ENCODE measurements at places on chromosomes 1 and 21.

GRCh38 chr1:176566004-176566975 is 103.3 kb downstream of the PAPPA2 start:
- peak; percentile 58 for DNase-seq

DNA sequence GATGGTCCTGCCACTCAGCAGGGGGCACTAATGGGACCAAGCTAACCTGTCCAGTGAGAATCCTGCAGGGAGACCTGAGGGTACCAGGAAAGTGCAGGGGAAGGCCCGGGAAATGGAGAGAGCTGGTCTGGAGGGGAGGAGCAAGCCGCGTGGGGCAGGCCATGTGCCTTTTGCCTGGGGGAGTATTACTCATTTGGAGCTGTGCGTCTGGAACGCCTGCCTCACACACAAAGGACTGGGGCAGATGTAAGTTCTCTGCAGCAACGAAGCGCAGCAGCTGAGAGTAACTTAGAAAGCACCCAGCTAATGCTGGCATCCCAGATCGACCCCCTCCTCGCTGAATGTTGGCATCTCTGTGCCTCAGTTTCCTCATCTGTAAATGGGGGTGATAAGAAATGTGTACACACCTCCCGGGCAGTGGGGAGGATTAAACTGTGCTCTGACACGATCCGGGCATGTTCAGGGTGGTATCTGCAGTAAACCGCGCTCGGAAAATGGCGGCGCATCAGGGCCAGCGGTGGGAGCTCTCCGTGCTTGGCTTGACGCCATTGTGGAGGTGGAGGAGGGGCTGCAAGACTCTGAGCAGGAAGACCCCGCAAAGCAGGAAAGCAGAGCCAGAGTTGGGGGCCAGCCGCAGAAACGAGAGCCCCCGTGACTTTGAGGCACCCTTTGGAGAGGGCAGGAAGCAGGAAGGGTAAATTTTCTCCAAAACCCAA is 212.5 kb downstream of the NPHP4 start:
- no peak for DNase-seq

DNA sequence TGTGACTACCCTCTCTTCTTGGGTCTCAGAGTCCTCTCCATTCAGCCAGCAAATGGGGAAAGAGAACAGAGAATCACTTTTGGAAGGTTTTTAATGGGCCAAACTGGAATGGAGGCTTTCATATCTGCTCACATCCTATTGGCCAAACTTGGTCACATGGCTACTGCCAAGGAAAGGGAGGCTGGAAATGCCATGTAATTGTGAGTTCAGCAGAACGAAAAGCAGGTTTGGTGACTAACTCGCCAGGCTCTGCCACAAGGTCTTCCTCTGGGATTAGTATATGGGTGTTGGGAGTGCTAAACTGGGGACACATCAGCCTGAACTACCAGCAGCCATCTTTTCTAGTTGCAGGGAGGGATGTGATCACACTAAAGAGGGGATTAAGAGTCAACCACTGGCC is 19.2 kb downstream of the RD3 start:
- DNase-seq = no peak

- peak; percentile 93 for DNase-seq
Measured at GRCh38 chr1:47871799-47872353, 125.3 kb downstream of the TRABD2B start.

DNA sequence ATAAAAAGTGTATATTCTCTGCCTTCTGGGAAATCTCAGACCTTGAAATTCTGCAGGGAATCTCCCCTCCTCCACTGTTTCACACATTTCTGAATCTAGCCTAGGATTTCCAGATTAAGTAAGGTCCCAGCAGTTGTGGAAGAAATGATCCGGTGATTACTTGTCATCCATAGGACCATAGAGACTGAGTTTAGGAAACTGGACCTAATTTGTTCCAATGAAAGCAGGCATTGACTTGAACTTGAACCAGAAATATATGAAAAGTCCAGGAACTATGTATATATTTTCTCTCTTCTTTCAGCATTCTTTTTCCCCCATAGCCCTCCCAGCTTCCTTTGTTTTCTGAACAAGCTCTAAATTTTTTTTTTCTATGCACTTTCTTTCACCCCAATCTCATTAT is 149.5 kb upstream of the SPAG17 start:
- DNase-seq = no peak

DNA sequence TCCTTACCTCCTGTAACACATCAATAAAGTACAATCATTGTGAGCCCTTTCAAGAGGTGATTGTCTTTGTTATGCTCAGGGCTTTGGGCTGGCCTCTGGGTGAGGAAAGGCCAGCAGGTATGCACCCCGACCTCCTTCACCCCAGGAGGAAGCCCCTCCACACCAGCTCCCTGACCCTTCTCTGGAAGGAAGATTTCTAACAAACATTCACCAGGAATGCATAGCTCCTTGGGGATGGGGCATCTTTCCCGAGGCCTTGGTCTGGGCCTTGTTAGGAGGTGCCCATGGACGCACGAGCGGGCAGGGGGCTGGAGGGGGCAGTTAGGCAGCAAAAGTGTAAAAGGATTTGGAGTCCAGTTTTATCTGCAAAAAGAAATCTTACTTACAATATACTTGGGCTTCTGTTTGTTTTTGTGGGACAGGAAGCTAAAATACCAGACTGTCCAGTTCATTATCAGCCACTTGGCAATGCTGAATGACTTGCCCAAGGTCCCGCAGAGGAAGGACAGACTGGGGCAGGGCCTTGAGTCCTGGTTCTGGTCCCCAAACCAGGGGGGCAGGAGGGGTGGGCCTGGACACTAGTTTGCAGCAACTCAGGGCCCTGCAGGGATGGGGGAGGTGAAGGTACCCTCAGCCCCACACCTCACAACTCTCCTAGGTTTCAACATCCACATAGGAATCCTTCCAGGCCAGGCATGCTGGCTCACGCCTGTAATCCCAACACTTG is 10.1 kb downstream of the ZC3H12A start:
- no peak for DNase-seq

DNA sequence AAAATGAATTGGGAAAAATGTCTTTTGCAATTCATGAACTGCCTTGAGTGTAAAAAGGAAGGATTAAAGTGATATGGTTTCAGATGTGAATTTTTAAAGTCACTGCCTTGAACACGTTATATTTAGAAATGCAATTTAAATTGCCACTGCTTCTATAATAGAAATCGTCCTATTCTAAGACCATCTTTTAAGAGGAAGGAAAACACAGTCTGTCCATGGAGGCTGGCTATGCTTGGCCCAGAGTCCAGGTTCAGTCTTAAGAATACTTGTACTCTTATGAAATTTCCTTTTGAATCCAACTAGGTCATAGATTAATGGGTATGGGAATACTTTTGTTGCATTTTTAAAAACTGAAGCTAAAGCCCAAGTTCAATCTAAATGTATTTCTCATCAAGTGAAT is 86.0 kb downstream of the PCNX2 start:
- DNase-seq = no peak

DNA sequence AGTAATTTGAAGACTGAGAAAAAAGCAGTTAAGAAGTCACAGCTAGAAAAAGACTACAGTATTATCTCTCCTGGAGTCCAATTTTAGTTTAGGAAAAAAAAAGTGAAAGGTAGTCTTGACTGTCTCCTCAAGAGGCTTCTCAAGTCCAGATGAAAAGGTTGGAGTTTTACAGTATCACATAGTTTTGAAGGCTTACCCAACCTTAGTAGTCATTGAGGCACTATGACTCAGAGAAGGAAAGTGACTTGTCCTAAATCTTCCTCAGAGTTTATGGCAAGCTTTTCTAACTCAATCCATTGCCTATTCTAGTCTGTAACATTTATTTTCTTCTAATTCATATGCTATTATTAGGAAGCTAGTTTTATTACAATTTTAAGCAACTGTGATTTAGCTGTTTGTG is 174.9 kb downstream of the DPYD start:
- peak; percentile 36 for DNase-seq

DNA sequence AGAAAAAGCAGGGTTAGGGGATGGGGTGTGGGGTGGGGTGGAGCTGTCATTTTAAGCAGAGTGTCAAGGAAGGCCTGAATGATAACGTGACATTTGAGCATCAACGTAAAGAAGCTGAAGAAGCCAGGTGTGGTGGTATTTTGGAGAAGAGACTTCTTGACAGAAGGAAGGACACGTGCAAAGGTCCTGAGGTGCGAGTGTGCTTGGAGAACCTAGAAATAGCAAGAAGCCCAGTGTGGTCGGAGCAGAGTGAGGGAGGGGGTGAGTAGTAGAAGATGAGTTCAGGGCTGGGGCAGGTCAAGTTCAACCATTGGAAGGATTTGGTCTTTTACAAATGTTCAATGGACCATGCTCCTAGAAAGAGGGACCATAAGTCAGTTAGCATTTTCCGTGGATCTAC is 140.2 kb upstream of the ZBTB40 start:
- DNase-seq = no peak

GRCh38 chr1:223631956-223632355 is 33.5 kb downstream of the CAPN8 start:
- DNase-seq = no peak

DNA sequence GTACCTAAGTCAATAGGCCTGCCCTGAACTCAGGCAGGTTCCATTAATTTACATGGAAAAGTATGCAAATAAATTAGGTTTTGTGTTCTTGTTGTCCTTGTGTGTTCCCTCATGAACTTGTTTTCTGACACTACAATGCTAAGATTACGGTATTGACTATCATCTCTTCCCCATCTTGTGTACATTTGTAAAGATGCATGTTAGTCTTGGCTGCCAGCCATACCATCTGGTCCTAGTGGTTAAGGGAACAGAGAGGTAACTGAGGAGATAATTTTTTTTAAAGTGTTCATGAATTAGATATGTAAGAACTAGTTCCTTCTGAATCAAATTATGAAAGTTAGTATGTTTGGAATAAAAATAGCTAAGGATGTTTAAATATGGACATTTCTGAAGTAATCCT is 167.6 kb upstream of the ADAMTS5 start:
- no peak for DNase-seq

DNA sequence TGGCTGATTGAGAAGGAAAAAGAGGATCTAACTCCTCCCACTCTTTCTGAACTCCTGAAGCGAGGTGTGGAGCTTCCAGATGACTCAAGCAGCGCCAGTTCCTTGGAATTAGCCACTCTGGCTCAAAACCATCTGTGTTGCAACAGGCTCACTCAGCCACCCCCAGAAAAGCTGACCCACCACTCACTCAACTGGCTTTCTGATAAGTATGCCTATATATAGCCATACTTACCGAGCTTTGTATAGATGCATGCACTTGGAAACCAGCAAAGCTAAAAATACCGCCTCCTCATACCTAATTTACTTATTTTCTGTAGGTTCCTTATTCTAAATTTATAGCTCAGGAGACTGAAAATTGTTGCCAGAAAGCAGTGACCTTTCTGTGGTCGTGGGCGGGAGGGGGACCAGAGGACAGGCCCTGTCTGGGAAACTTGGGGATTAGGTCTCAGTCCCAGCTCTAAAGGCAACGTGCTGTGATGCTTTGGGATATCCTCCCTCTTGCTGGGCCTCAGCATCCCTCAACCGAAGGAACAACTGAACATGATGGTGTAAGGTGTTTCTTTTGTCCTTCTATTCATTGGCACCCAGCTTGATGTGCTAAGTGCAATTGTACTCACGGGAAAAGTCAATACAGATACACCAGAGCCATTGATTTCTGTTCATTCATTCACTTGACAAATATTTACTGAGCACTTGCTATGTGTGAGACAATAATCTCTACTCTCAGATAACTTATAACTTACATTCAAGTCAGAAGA is 65.7 kb downstream of the NENF start:
- peak; percentile 89 for DNase-seq

DNA sequence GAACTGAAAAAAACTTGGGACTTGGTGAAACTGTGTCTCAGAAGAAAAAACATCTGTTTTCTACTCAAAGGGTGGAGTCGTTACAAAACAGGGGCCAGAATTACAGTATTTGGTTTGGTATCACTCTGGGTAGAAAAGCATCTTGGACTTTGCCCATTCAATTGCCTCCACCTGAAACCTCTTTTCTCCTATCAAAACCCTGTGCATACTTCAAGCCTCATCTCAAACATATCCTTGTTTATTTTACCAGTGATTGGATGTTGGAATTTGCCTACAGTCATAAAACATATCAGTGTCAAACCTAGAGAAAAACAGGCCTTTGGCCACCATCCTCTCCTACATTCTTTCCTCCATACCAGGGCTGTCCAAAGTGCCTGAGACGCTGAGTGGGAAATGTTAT is 281.5 kb downstream of the PLPP3 start:
- no peak for DNase-seq

- no peak for DNase-seq
Measured at GRCh38 chr1:2039251-2039650, 11.0 kb upstream of the PRKCZ start.

DNA sequence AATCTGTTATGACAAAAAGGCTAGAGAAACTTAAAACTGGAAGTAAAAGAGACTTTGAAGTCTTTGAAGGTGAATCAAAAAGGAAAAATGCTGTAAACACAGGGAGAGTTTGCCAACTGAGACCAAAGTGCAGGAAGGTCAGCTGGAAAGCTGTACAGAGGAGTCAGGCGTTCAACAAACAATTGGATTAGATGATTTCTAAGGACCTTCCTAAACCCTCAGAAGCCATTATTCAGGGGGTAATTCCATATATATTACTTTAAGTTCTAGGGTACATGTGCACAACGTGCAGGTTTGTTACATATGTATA is 156.8 kb downstream of the ZBTB18 start:
- peak; percentile 76 for DNase-seq

- no peak for DNase-seq
Measured at GRCh38 chr1:204977318-204977717, 65.7 kb upstream of the CNTN2 start.

DNA sequence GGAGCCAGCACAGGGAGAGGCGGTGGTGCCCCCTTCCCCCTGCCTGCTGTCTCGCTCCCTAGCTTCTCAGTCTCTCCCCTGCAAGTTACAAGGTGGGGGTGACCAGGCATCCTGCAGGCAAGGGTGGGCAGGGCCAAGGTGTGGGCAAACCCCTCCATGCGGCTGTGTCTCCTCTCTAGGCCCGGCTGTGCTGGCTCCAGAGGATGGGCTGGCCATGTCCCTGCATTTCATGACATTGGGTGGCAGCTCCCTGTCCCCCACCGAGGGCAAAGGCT is 14.6 kb downstream of the NTRK1 start:
- no peak for DNase-seq

DNA sequence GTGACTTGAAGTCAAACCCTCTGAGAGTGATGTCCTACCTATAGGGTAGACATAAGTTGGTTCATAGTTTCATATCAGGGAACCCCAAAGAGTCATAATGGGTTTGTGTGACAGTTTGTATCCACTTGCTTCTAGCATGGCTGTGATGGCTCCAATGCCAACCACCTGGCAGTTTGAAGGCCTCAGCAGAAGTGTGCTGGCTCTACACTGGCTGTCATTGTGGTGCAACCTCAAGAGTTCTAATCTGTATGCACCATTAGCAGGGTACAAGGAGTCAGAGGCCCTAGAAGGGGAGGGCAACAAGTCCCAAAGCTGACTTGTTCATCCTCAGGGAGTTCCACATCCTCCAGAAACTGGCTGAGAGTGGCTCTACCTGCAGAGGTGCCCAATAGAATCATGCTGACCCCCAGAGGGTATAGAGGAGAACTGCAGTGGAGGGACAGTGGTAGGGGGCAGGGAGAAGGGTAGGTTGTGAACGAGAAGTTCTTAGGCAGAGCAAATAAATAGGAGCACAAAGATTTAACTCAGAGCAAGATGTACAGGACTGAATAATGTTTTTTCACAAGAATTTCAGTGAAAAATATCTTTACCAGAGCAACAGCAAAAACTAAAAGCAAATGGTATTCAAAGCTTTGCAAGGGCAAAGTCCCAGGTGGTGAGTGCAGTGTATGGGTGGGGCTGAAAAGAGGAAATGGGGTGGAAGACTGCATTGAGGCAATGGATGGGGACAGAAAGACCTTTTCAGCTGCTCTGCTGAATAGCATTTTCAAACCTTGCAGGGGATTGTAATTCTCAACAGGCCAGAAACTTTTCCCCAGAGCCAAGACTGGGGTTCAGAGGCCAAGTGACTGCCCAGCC is 3.2 kb downstream of the FCRL2 start:
- no peak for DNase-seq

GRCh38 chr1:27713869-27714513 is 11.8 kb upstream of the FAM76A start:
- no peak for DNase-seq
